ENCODE measurements at places on chromosomes 2 and 18.

DNA sequence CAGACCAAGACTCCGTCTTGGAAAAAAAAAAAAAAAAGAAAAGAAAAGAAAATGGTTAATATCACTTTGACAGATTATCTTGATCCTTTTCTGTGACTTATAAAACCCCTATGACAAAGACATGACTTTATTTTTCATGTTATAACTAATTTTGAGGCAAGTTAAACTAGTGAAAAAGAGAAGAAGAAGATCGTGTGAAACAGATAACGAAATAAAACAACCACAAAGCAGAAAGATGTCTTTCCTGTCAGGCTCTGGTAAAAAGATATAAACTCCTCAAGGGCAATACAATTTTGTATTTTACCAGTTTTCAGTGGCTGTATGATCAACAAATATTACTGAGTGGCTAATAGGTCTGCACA lies 13.4 kb upstream of the RBMS1 start:
- no peak for DNase-seq

DNA sequence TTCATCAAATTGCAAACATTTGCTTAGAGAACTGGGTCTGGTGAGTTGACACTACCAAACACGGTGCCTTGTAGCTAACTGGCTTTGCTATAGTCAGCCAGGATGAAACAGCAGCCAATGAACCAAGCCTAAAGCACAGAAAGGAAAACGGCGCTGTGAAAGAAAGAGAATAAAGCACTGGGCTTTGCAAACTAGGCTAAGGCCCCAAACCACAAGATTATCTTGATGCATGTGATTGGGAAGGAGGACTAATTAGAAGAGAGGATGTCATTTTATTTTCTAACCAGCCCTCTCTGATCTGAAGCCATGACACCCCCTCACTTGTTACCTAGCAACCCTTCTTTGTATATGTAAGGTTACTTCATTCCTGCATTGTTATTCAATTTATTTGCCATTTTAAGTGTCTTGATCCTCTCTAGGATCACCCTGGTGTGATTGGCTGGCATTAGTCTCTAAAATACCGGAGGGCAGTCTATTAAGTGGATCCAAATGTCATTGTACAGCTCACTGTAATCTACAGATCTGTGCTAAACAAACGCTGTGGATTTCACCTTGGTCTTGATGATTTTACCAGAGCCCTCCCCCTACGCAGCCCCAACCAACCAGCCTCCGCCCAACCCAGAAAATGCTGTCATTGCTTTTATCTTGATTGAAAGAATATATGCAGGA lies 395.4 kb upstream of the ACVR2A start:
- DNase-seq: no peak

GRCh38 chr2:28592481-28592880 lies 96.6 kb downstream of the PLB1 start:
- no peak for DNase-seq

GRCh38 chr2:237967463-237967951 lies 693 bp downstream of the UBE2F start:
- no peak for DNase-seq

DNA sequence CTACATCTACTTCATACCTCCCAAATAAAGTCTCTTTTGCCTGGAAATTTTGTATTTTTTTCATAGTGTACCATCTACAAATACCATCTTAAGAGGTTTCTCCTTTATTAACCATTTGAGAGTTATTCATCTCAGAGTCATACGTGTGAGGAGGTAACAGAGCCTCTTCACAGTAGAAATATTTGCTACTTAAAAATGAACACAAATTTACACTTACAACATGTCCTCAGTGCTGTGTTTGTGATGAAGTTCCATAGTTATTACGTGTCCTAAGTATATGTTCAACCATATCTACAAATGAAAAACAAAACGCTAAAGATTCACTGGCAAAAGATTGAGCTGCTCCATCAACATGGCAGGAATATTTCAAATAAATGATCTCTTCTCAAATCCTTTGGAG lies 48.5 kb upstream of the HNRNPA3 start:
- DNase-seq: no peak

DNA sequence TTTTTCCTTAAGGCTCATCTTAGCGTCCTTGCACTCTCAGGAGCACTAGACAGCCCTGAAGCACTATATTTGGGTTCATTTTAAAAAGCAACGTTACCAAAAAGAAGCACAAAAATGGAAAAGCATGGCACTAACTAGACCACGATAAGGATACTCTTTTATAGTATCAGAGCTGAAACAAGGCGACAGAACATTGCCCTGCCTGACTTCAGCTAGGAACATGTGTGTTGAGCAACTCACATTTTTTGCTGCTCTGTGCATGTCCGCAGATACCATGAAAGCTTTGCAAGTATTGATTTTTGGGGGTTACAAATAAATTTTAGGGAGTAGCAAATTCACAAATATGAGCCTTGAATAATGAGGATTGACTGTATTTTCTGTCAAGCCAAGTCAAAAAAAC lies 332.0 kb downstream of the PTPRM start:
- DNase-seq: no peak

GRCh38 chr2:203534621-203535077 lies 452 bp downstream of the RAPH1 start:
- no peak for DNase-seq

- DNase-seq: no peak
Measured at GRCh38 chr2:195608768-195609454, 48.1 kb upstream of the SLC39A10 start.

DNA sequence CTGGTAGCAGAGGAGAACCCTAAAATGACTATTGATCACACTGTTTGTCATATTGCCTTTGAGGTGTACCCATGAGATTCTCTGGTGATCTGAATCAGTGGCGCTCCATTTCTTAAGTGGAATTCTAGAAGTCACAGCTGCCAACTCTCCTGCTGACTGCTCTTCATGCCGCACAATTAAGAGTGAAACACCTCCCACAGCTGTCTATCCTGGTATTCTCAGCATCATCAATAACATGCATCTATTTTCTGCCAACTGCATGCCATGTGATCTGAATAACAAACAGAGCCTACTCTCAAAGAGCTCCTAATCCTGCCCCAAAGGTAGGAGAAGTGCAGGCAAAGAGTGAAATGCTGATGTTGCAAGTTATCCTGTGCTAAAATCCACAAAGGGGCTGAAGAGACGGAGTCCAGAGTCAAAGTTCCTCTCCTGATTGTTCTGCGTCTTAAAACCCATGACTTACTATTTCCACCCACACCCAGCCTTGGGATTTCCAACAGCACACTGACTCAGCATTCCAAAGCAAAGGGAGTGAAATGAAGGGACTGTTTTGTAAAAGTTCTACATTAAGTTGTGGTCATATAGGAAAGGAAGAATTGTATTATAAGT lies 13.7 kb upstream of the DAPL1 start:
- no peak for DNase-seq

DNA sequence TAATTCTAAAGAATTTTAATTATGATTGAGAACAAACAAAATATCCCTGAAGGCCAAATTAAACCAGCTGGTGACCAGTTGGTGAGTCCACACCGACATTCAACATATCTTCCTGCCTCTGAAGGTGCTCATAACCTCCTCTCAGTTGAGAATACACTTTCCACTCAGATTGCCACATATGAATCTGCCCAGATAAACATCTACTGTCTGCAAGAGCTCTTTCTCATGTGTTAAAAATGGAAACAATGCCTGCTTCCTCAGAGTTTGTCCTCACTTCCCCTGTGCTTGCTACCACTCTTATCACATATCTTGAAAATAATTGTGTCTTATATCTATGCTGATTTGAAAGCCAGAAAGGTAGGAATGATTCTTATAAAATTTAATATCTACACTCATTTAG lies 177.7 kb upstream of the GULP1 start:
- DNase-seq: no peak

DNA sequence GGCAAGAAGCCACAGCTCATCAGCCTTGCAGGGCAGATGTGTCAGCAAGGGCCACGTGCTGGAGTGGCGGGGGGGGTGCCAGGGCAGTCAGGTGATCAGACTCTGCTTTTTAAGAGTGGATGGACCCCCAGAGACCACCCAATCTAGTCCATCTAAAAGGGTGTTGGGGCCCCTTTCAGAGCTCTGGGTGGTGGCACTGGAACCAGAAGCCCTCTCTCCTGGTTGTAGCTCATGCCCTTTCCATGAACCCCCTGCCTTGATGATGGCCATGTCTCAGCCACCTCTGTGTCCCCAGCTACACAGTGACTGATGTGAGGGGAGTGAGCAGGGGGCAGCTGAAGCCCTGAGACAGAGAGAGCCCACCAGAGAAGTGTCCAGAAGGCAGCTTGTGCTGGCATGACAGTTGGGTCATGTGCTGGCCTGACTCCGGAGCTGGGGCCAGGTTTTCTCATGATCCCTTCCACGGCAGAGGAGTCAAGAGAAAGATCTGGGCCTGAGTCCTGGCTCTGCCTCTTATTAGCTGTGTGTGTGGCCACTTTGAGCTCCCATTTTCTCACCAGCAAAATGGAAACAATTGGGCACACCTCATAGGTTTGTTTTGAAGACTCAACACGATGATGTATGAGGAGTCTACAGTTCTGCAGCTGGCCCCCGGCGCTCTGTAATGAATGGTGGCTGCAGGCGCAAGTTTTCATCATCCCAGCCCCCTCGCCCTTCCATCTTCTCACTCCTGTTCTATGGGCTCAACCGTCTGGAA lies 195.7 kb downstream of the ZFP36L2 start:
- no peak for DNase-seq

DNA sequence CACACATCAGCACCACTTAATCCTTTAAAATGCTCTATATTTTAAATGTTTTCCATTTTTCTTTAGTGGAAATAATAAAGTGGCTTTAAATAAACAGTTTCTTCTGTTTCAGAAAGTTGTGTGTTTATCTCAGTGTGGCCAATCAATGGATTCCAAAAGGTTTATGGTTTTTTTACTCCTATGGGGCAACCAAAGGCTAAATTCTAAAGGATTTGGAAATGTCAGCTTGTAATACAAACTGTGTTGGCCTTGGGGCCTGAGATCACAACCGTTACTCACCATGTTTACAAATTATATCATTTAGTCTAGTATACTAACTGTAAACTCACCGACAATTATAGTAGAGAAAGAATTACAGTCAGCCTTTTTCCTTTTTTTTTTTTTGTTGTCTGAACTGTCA lies 827.2 kb downstream of the EPHA4 start:
- DNase-seq: no peak

GRCh38 chr2:79984476-79984875 lies 320.1 kb downstream of the LRRTM1 start:
- no peak for DNase-seq

DNA sequence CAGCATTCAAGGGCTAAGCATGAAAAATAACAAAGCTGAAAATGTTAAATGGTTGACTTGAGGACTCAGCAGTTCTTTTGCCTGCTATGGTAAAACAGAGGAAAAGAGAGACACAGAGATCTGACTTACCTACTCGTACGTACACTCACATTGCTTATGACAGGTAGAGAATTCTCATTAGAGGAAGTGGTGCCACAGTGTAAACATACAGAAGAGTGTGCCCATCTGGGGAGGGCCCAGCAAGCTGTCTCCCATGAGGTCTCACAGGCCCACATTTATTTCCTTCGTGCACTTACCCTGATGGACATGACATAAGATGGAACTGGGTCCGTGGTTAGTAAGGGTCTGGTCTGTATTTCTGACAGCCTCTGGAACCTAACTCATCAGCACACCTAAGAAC lies 729.1 kb downstream of the BCL11A start:
- no peak for DNase-seq

- DNase-seq: no peak
Measured at GRCh38 chr18:78769502-78770105, 210.0 kb upstream of the SALL3 start.

DNA sequence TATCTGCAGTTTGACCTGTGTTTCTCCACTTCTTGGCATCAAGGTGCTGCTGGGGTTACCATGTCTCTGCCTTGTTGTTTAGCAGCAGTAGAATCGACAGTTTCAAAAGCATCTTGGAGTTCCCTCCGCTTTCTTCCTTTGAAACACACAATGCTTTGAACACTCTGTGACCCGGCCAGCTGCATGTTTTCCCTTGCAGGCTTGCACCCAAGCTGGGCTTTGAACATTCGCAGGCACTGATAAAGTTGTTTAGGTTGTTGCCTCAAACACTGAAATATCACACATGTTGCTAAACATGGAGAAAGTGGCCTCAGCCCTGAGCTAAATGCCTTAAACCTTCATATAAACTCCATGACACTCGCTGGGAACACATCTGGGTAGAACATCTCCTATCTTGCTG lies 251.7 kb downstream of the TSN start:
- no peak for DNase-seq

DNA sequence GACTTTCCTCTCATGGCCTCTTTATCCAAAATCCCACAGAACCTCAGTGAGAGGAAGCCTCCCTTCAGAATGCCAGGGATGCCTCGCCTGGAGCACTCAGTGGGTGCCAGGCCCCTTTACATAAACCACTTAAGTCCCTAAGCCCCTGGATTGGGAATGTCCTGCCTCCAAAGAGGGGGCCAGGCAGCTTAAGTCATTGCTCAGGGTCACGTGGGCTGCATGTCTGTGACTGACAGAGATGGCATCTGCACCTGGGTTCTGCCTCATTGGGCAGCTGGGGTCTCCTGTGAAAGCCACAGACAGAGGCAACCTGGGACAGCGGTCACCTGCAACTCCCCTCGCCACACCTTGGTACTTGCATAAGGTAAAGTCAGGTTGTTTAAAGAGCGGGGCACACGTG lies 93.5 kb downstream of the MYT1L start:
- DNase-seq: no peak

DNA sequence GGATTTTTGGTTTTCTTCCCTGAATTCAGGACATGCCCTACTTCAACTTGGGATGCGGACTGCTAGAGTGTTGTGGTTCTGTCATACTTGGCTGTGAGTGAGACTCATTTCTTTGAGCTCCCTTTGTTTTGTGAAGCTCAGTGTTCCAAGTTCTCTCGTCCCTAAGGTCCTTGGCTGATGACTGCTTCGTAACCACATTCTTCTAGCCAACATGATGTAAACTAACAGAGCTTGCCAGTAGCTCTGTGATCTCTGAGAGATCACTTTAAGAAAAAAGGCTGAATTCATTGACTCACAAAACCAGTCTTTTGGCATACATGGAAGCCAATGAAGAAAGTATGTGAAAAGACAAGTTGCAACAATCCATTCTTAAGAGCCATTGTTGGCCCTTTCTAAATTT lies 96.9 kb upstream of the MSTN start:
- DNase-seq: no peak

GRCh38 chr2:104851291-104852089 lies 2.4 kb upstream of the POU3F3 start:
- DNase-seq: no peak
